ENCODE measurements at places on chromosomes 13 and 19.

- DNase-seq: no peak
These were observed 15.9 kb downstream of the DCLK1 start for GRCh38 chr13:36115306-36115705.

GRCh38 chr19:8017808-8018207 lies 12.4 kb upstream of the ELAVL1 start:
- peak; percentile 17 for DNase-seq

- no peak for DNase-seq
These were observed 95.9 kb downstream of the PDS5B start for GRCh38 chr13:32682130-32682529.

GRCh38 chr13:70523622-70524021 lies 415.4 kb upstream of the KLHL1 start:
- no peak for DNase-seq

DNA sequence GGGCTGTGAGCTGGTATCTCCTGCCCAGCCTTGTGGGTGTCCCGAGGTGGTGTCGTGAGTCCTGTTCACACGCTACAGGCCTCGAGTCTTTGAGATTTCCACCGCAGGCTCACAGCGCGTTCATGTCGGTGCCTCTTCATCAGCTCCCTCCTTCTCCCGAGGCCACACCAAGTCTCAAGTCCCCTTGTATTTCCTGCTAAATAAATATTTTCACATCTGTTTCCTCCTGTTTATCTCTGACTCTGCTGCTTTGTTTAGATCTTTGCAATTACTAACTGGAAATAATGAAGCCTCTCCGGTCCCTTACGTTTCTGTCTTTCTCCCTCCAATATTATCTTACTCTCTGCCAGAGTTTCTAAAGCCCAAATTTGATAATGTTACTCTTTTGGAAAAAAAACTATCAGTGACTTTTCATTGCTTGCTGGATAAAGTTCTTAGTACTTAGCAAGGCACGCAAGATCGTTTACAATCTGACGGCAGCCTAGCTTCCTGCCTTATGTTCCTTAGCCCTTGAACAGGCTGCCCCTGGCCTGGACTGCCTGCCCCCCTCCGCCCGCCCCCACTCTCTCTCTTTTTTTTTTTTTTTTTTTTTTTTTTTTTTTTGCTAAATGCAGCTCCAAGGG lies 130.5 kb upstream of the RNF113B start:
- DNase-seq: no peak

DNA sequence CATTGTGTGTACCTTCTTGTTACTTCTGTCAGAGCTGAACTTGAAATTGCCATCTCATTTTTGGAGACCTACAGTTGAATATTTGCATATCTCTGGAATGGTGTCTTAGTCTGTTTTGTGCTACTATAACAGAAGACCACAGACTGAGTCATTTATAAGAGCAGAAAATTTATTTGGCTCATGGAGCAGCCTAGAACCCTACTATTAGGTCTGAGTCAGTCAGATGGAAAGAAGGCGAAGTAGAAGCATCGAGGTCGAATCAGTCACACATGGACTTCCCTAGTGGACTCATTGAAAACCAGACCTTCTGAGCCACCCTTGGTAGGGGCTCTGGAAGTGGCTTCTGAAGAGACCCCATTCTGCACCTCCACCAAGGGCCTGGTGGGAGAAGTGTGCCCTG lies 33.9 kb upstream of the TPT1 start:
- no peak for DNase-seq

Data from activated CD4-positive, alpha-beta T cell treated with anti-CD3 and anti-CD28 coated beads, Interleukin-2, Interleukin-4, amounts not matched to agents 100 ng/mL and 50 ng/mL, durations not matched to agents 16 hours and 8 hours (primary cell).